ENCODE measurements at places on chromosomes 6 and 20. TPM values are rescaled to one million over a fixed set of nuclear protein-coding genes. Genes with fewer than 3 reads are reported as not detected.

- H3K4me1 ChIP-seq = no peaks in the 10 kb centered on the region
- no peaks in the 10 kb centered on the region for H3K27me3 ChIP-seq
- no peak overlapping the region for H3K4me3 ChIP-seq
- no peaks in the 10 kb centered on the region for H3K36me3 ChIP-seq
Measured at GRCh38 chr6:113649276-113649675, 207.9 kb upstream of the MARCKS start.

DNA sequence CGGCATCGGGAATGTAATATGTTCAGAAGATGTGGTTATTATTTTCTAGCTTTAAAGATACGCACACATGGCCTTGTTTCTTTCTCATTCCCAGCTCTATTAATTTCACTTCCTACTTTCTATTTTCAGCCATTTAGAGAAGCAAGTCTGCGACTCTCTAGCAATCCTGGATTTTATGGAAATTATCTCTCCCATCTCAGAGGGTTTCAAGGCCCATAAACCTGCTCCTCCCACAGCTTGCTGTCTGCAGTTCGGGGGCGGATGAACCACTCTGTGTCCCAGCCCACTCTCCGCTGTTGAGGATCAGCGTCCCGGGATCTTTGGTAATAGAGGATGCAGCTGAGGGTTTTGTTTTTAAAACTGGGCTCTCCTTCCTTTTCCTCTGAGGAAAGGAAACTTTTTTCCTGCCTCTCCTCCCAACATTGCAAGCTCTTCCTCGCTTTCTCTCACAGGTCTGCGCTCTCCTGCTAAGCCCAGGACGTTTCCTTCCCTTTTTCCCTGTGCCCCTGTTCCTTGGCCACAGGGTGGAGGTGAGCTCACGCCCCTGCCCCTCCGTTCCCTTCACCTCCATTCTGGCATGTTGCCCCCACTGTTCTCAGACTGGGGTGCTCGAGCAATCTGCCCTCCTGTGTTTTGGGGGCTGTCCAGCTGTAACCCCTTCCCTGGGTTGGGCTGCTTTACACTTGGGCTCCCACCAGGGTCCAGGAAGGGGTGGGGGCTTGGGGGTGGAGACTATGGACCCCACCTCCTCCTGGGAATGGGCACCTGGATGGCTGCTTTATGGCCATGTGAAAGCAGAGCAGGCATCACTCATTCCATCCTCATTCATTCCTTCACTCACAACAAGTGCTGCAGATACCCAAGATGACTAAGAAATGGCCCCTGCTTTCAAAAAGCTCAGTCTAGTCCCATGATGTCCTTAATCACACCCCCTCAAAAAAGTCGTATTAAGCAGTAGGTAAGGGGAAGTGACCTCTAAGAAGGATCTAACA is 54.9 kb downstream of the ZBTB9 start:
- no peaks in the 10 kb centered on the region for H3K27me3 ChIP-seq
- peaks cover 5% of the 10 kb centered on the region for H3K4me1 ChIP-seq
- H3K27ac ChIP-seq = no peak overlapping the region
- no peaks in the 10 kb centered on the region for H3K36me3 ChIP-seq
- no peak overlapping the region for H3K4me3 ChIP-seq

DNA sequence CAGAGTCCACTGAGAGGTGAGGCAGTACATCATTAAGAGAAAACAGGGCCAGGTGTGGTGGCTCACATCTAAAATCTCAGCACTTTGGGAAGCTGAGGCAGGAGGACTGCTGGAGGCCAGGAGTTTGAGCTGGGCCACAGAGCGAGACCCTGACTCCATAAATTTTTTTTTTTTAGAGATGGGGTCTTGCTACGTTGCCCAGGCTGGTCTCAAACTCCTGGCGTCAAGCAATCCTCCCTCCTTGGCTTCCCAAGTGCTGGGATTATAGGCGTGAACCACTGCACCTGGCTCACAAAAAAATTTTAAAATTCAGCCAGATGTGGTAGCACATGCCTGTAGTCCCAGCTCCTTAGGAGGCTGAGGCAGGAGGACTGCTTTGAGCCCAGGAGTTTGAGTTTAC is 17.3 kb downstream of the PPIL1 start:
- H3K36me3 ChIP-seq = peaks cover 33% of the 10 kb centered on the region
- no peak overlapping the region for H3K4me3 ChIP-seq
- H3K27ac ChIP-seq = no peak overlapping the region
- H3K27me3 ChIP-seq = no peaks in the 10 kb centered on the region
- DNase-seq = no peak

GRCh38 chr6:37483917-37484785 is 15.5 kb downstream of the CCDC167 start:
- peaks cover 13% of the 10 kb centered on the region for H3K4me1 ChIP-seq
- DNase-seq = peak; percentile 74
- peaks cover 52% of the 10 kb centered on the region for H3K36me3 ChIP-seq
- no peak overlapping the region for H3K27ac ChIP-seq

DNA sequence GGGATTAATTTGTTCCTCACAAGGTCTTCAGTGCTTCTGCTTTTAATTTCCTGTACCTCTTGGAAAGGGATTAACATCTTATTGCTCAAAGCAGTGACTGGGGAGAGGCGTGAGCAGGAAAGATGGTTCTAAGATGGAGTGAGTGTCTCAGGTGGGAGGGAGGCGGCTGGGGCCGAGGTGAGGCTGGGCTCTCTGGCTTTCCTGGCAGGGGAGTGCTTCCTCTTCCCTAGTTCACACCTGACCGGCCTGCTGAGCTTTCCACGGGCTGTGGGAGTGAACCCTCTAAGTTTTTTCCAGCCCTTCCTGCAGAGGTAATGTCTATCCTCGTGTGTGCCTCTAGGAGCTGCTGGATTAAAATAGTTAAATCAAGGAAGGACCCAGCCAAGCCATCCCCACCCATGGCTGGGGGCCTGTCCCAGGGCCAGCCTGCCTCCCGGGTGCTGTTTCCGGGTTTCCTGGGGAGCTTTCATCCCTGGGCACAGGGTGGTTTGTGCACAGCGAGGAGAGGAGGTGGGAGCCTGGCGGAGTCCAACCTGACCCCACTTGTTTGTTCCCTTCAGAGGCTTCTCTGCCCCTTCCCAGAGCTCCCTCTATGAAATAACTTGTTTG is 179.1 kb downstream of the TFAP2C start:
- no peak overlapping the region for H3K4me3 ChIP-seq
- no peak overlapping the region for H3K27ac ChIP-seq
- no peak for DNase-seq

DNA sequence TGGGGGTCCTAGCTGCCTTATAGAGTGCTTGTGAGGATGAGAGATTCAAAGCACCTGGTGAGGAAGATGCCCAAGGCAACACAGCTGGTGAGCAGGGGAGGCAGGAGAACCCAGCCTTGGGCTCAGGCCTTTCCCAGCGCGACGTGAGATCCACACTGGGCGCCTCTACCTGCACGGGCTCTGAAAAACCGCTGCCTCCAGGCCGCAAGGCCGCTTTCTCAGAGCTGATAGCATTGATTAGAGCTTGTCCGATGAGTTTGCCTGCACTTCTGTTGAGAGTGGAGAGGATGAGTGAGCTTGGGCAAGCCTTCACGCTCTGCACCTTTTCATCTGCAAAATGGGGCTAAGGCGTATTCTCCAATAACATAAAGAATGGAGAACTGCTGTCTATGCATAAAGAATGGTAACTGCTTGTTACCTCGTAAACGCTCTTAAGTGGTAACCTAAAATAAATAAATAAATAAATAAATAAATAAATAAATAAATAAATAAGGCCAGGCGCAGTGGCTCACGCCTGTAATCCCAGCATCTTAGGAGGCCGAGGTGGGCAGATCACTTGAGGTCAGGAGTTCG is 916 bp downstream of the PABPC1L start:
- H3K36me3 ChIP-seq = peaks cover 21% of the 10 kb centered on the region
- H3K27me3 ChIP-seq = no peaks in the 10 kb centered on the region
- peaks cover 14% of the 10 kb centered on the region for H3K4me1 ChIP-seq
- peak overlapping the region; percentile 77 for H3K4me3 ChIP-seq
- no peak for DNase-seq

- H3K4me3 ChIP-seq = no peak overlapping the region
- H3K36me3 ChIP-seq = no peaks in the 10 kb centered on the region
- H3K4me1 ChIP-seq = no peaks in the 10 kb centered on the region
- no peak for DNase-seq
- H3K27ac ChIP-seq = no peak overlapping the region
- H3K27me3 ChIP-seq = no peaks in the 10 kb centered on the region
Measured at GRCh38 chr6:64504503-64504902, 868.9 kb downstream of the PHF3 start.

DNA sequence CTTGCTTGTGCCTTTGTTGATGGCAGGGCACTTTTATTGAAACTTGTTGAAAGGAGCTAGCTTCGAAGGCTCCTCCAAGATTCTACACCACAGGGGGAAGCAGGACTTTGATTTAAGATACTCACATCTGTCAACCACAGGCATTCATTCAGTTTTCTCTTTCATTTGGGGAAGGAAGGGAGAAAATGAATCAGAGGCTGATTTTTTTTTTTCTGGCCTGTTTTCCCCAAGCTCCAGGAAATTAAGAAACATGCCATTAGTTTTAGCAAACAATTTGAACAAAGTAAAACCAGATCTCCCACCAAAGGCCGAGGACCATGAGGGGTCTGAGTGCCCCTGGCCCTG is 8.7 kb upstream of the APCDD1L start:
- H3K36me3 ChIP-seq = no peaks in the 10 kb centered on the region
- no peak overlapping the region for H3K4me3 ChIP-seq
- H3K4me1 ChIP-seq = no peaks in the 10 kb centered on the region
- no peak for DNase-seq
- H3K27ac ChIP-seq = no peak overlapping the region

GRCh38 chr20:6828794-6829423 is 61.4 kb downstream of the BMP2 start:
- no peak overlapping the region for H3K27ac ChIP-seq
- no peaks in the 10 kb centered on the region for H3K27me3 ChIP-seq
- H3K4me1 ChIP-seq = no peaks in the 10 kb centered on the region
- H3K36me3 ChIP-seq = no peaks in the 10 kb centered on the region
- H3K4me3 ChIP-seq = no peak overlapping the region
- DNase-seq = peak; percentile 15

DNA sequence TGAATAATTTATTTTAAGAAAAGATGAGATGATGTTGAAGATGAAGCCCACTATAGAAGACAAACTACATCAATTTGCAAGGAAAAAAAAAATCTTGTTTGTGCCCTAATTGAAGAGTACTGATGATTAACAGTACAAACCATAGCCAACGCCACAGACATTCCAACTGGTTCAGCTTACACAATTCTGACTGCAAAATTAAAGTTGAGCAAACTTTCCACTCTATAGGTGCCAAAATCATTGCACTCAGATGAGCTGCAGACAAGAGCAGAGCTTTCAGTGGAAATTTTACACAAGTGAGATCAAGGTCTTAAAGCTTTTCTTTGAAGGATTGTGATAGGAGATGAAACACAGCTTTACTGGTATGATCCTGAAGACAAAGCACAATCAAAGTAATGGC is 85.3 kb downstream of the OGFRL1 start:
- H3K27me3 ChIP-seq = no peaks in the 10 kb centered on the region
- no peaks in the 10 kb centered on the region for H3K36me3 ChIP-seq
- no peaks in the 10 kb centered on the region for H3K4me1 ChIP-seq
- no peak overlapping the region for H3K27ac ChIP-seq
- no peak overlapping the region for H3K4me3 ChIP-seq

DNA sequence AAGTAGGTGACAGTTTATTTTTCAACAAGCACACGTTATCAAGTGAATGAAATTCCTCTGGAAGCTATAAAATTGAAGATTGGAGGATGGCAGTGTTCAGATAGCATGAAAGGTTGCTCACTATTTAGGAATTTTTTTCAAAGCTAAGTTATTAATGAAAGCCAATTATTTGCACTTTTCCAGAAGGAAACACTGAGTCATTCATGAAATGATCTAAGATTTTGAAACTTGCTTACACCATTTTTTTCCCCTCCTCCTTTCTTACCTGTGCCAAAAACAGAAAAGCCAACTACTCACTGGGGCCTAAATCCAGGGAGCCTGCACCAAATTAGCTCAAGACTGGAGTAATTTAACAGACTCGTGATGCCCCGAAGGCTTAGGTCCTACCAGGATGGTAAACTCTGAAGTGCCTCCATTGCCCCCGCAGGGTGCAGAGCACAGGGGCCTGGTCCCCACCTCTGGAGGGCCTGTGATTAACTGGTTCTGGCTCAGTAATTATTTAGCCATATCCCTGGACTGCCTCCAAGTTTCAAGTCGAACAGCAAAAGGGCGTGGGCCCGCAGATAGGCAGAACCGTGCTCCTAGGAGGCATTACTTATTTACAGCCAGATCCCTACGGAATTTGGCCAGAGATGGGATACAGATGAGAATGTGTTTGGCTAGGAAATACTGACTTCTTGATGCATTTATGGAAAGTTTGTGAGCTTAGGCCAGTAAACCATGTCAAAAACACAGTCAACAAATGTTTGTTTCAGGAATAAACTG is 28.0 kb upstream of the ZNF217 start:
- H3K4me1 ChIP-seq = peaks cover 25% of the 10 kb centered on the region
- peak overlapping the region; percentile 45 for H3K27ac ChIP-seq
- H3K4me3 ChIP-seq = no peak overlapping the region
- no peaks in the 10 kb centered on the region for H3K36me3 ChIP-seq
- peak; percentile 34 for DNase-seq

GRCh38 chr6:74050921-74051320 is 354.9 kb downstream of the CD109 start:
- no peak overlapping the region for H3K4me3 ChIP-seq
- H3K36me3 ChIP-seq = no peaks in the 10 kb centered on the region
- H3K27ac ChIP-seq = no peak overlapping the region
- H3K27me3 ChIP-seq = no peaks in the 10 kb centered on the region

- H3K4me1 ChIP-seq = peaks cover under 1% of the 10 kb centered on the region
- no peaks in the 10 kb centered on the region for H3K36me3 ChIP-seq
- no peak overlapping the region for H3K27ac ChIP-seq
- no peak for DNase-seq
- no peak overlapping the region for H3K4me3 ChIP-seq
- peaks cover under 1% of the 10 kb centered on the region for H3K27me3 ChIP-seq
Measured at GRCh38 chr20:23042270-23042669, 7.2 kb downstream of the SSTR4 start.

GRCh38 chr6:159941286-159942113 is 27.4 kb upstream of the IGF2R start:
- no peaks in the 10 kb centered on the region for H3K4me1 ChIP-seq
- H3K4me3 ChIP-seq = no peak overlapping the region
- H3K27me3 ChIP-seq = peaks cover 4% of the 10 kb centered on the region
- H3K36me3 ChIP-seq = no peaks in the 10 kb centered on the region

DNA sequence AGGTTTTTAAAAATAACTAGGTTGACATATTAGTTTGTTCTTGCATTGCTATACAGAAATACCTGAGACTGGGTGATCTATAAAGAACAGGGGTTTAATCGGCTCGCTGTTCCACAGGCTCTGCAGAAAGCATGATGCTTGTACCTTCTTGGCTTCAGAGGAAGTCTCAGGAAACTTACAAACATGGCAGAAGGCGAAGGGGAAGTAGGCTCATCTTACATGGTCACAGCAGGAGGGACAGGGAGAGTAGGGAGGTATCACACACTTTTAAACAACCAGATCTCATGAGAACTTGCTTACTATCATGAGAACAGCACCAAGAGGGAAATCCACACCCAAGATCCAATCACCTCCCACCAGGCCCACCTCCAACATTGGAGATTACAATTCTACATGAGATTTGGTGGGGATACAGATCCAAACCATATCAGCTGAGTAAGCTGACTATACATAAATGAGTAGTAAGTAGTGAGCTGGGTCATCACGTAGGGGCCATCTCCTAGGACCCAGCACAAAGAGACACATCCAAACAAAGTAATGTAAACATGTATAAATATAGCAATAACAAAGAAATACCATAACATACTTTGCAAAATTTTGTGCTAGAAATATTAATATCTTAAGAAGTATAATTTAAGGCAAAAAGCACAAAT is 31.4 kb upstream of the SIRPG start:
- H3K27me3 ChIP-seq = no peaks in the 10 kb centered on the region
- H3K36me3 ChIP-seq = no peaks in the 10 kb centered on the region
- no peak overlapping the region for H3K27ac ChIP-seq
- no peak overlapping the region for H3K4me3 ChIP-seq
- DNase-seq = no peak

Gene COL19A1
- 0.33 TPM for total RNA-seq

Gene EYS
- total RNA-seq = 0.55 TPM

Gene LY6G6F
- 0.97 TPM for total RNA-seq

Gene SLC13A3
- 0.63 TPM for total RNA-seq

Gene KCNK17
- total RNA-seq = not detected

Data from natural killer cell (primary cell).